ENCODE measurements at places on chromosomes 6 and 20.

- DNase-seq = no peak
Observed at GRCh38 chr20:45426320-45427016, 10.5 kb downstream of the PIGT start.

- no peak for DNase-seq
Observed at GRCh38 chr20:50854506-50855249, 59.8 kb downstream of the BCAS4 start.

GRCh38 chr6:52221302-52221701 lies 23.0 kb downstream of the IL17F start:
- peak; percentile 87 for DNase-seq

DNA sequence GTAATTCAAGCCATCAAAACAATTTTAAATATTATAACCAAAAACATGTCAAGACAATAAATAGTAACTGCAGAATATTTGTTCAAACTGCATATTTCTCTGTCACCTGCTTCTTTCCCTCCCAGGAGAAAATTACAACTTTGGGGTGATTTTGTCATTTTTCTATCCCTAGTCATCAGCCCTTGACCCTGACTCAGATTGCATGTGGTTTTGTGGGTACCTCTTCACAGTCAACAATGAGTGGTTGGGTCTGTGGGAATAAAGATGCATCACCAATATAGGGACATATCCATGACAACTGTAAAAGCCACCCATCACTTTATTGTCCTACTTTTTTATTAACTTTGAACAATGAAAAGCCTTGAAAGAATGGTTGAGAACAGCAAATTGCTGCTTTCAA lies 7.3 kb downstream of the COL10A1 start:
- peak; percentile 5 for DNase-seq

GRCh38 chr6:4781426-4781825 lies 5.2 kb downstream of the CDYL start:
- no peak for DNase-seq

DNA sequence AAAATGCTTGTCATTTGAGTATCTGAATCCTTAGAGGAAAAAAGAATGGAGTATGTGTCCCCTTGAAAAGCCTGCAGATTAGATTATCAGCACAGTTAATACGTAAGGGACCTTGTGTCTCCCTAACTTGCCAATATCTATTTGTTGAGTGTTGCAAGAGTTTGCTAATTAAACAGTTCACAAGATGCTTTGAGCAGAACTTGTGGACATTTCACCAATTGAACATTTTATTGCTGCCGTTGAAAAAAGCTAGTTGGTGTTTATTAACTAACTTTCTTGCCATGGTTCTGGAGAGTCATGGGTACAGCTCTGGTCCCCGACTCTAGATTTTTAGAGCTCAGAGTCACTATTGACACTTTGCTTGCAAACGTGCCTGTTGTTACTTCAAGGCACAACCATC lies 30.6 kb upstream of the PRDM1 start:
- DNase-seq = no peak

GRCh38 chr6:34239500-34239825 lies 2.8 kb downstream of the HMGA1 start:
- no peak for DNase-seq

DNA sequence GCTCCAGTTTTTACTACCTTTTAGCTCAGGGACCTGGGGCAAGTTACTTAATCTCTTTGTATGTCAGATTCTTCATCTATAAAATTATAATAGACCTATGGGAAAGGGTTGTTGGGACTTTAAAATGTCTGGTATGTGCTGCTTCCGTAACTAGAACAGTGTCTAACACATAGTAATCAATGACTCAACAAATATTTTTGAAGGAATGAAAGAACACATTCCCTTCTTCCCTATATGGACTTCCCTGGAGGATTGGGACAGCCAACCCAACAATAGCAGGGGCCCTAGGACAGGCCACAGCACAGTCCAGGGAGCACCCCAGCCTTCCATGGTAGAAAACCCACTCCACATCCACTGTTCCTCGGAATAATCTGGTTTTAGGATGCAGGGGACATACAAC lies 50.7 kb upstream of the TPD52L1 start:
- DNase-seq = peak; percentile 63

DNA sequence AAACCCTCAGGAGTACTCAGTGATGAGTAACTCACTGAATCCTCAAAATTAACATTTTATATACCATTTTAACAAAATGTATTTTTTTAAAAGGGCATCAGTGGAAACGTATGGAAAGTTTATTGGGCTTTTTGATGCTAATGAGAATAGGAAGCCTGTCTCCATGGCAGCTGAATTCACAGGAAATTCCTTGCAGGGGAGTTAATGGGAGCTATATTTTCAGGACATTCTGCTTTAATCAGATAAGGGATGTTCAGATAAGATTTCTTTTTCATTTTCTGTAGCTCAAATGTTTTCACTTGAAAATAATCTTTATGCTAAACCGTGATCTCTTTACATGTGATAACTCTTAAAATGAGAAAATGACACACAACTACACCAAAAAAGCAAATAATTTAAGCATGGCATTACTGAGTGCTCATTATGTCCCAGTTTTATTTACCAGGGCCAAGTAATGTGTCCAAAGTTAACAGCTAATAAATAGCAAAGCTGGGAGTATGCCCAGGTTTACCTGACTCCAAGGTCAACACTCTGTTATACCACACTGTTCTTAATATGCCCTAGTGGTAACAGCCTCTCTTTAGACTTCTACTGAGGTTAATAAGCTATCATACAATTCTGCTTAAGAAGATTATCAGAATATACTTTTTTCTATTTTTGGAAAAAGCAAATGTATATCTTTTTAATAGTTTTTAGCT lies 348.1 kb downstream of the GRIK2 start:
- DNase-seq = no peak

DNA sequence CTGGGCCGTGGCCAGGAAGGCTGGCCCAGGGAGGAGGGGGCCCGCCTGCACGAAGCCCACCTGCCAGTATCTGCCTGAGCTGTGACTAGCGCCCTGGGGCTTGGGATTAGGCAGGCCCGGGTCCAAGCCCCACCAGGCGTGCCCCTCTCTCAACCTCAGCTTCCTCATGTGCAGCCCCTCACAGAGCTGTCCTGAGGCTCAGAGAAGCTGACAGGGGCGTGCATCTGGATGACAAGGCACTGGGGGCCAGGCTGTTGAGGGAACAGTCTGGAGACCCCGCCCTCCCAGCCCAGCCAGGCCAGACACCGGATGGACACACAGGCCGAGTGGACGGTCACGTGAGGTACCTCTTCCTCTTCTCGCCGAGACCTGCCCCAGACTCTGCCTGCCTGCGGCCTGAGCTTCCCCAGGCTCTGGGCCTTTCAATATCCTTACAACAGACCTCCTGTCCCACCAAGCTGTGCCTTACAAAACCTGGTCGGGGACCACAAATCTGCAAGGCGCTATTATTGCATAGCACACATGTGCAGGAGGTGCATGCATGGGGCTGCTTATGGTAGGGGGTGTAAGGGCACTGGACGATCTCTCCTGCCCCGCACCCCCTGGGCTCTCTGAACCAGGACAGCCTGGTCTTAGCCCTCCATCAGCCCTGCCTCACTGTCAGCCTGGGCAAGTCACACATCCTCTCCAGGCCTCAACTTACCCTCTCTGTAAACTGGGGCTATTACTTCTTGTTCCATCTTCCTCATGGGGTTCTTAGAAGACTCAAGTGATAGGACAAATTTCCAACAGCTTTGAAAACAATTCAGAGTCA lies 20.0 kb downstream of the NOL4L start:
- no peak for DNase-seq

GRCh38 chr6:116210750-116211425 lies 43.0 kb downstream of the TSPYL4 start:
- peak; percentile 48 for DNase-seq

DNA sequence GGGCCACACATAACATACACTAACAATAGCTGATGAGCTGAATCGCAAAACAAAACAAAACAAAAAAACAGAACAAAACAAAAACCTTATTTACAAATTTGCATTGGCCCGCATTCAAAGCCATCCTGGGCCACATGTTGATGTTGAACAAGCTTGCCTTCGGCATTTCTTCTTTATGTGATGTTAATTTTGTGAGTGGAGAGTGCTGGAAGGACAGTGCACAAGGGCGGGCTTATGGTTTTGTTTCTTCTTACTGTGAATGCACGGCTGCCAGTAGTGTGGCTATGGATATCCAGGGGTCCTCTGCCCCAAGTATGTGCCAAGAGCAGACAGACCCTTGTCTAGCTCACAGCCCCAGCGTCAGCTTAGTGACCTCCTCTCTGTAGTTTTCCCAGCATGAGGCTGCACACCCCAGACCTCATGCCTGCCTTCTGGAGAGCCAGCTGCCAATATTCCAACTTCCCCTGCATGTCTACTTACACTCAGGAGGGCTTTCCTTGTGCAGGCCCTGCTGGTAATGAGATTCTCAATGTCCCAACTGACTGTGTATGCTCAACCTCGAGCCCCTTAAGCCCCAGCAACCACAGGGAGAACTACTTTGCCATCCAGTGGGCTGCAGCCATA lies 24.9 kb downstream of the ZNF292 start:
- DNase-seq = no peak

- DNase-seq = no peak
Observed at GRCh38 chr20:52193133-52193532, 1.6 kb upstream of the ZFP64 start.

- no peak for DNase-seq
Observed at GRCh38 chr6:159259441-159260125, 90.4 kb downstream of the FNDC1 start.

DNA sequence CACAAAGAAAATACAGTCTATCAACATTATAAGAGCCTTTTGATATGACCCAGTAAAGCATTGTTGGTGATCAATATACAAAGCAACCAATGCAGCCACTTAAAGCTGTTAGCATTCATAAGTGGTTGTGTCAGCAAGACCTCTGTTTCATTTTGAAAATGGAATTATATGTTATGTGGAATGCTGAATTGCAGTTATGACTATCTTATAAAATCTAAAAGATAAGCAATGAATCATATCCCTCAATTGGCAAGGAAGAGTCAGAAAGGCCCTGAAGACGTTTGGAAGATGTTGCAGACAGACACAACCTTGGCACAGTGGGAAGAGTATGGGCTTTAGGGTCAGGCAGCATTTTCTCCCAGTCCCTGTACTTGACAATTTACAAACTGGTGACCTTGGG lies 93.8 kb upstream of the RNF217 start:
- DNase-seq = no peak

- no peak for DNase-seq
Observed at GRCh38 chr6:7479801-7480266, 61.6 kb upstream of the DSP start.

DNA sequence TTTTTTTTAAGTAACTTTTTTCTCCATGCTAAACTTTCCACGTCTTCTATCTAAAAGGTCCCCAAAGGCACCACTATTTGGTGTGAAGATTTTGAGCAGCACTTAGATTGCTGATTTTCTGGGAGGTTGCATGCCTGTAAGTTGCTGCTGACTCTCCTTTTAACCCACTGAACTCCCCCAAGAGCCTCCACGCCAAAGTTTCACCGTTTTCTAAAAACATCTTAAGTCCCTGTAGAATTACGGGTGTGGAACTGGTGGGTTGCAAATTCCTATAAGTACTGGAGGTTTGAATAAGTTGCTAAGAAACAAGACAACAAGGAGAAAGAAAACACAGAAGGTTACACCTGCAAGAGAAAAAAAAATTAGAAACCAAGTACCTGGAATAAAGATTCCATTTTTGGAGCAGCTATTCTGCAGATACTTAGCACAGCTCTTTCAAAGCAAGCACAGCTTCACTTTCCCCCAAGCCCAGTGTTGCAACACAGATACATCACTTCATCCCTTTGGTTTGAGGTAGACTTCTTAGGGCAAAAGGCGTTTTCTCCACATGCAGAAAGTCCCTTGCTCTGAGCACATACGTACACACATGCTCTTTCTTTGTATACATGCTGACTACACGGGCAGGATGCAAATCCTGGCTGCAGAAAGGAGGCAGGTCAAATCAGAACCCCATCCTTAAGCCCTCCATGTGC lies 5.0 kb downstream of the JAG1 start:
- no peak for DNase-seq
